ENCODE measurements at places on chromosomes 3 and 15. TPM values are rescaled to one million over a fixed set of nuclear protein-coding genes. Genes with fewer than 3 reads are reported as not detected.

C15orf62 gene
- total RNA-seq = 2.0 TPM

XCR1 gene
- not detected for total RNA-seq

SEC22C gene
- total RNA-seq = 37.6 TPM

GRCh38 chr15:69825941-69826818 is 271.5 kb downstream of the TLE3 start:
- DNase-seq = no peak

DNA sequence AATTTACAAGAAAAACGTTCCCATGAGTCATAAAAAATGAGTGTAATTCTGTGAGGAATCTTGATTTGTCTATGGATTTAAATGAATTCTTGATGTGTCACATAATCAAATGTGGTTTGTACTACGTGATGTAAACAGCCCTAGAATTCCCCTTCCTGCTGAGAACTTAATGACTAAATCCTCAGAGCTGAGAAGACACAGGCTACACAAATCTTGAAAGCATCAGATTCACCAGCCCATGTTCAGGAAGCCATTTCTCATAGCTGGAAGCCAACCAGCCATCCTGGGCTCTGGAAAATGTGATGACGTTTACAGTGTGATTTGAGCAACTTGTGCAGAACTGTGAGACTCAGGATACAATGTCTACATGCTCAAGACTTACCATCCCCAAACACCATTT is 193.7 kb upstream of the MME start:
- no peak for DNase-seq

GRCh38 chr3:55708921-55709320 is 221.8 kb upstream of the WNT5A start:
- DNase-seq = no peak

ZNF774 gene
- 0.50 TPM for total RNA-seq

DNA sequence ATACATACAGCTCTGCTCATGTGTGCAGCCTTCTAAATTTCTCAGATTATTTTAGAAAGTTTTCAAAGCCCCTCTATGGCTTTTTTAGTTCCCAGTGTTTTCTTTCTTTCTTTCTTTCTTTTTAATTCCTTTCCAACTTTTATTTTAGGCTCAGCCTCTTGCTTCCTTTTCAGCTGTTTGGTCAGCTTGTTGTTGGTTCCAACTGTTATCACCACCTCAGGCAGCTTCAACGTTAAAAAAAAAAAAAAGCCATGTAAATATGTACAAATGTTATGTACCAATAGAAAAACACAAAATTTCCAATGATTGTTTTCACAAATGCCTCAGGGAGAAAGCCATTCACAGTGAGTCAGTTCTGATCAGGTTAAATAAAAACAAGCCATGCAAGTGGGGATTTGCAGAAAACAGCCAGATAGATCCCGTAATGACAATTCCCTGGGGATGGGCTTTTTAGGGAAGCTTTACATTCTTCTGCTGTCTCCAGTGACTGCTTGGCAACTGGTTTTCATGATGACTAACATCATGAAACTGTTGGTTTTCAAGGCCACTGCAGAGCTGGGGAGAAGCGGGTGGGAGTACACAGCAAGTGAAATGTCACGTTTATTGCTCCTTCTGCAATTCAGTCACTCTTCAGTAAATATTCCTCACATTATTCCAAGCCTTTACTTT is 908.4 kb downstream of the EPHA3 start:
- no peak for DNase-seq

- no peak for DNase-seq
Measured at GRCh38 chr15:38398134-38398533, 55.8 kb upstream of the FAM98B start.

- DNase-seq = no peak
Measured at GRCh38 chr3:87702600-87702999, 356.2 kb downstream of the CGGBP1 start.

All from activated naive CD4-positive, alpha-beta T cell treated with anti-CD3 and anti-CD28 coated beads, Interleukin-2, amount 50 U/mL, for 72 hours (primary cell).